Activated CD4-positive, CD25-positive, alpha-beta regulatory T cell treated with anti-CD3 and anti-CD28 coated beads, Interleukin-2, amount 50 U/mL, for 16 hours (primary cell): ENCODE measurements at places on chromosomes 2 and 18.

- DNase-seq, result no peak
Measured at GRCh38 chr2:223260681-223261080, 208.7 kb downstream of the KCNE4 start.

DNA sequence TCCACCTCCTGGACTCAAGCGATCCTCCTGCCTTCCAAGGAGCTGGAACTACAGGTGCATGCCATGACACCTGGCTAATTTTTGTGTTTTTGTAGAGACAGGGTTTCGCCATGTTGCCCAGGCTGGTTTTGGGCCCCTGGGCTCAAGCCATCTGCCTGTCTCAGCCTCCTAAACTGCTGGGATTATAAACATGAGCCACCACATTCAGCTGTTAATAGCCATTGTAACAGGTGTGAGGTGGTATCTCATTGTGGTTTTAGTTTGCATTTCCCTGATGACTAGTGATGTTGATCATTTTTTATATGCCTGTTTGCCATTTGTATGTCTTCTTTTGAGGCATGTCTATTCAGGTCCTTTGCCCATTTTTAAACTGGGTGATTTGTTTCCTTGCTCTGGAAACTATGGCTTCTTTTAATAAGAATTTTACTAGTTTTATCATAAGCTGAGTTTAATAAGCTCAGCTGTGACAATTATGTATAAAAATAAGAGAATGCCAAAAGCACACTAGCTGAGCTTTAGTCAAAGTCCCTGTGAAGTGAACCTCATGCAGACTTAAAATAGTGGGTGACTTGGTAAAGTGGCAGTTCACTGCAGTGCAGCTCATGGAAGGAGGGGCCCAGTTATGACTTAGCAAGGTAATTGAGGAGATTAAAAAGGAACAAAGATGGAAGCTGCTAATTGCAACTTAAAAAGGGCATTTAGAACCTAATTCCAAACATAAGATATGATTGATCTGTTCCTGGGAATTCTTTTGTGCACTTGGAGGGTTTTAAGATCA lies 465.1 kb downstream of the TGIF1 start:
- no peak for DNase-seq

GRCh38 chr18:44691148-44691925 lies 10.6 kb downstream of the SETBP1 start:
- no peak for DNase-seq

GRCh38 chr18:55334875-55335274 lies 253.1 kb downstream of the TCF4 start:
- DNase-seq, result no peak

- DNase-seq, result no peak
Measured at GRCh38 chr18:22467760-22468553, 50.2 kb upstream of the CTAGE1 start.

DNA sequence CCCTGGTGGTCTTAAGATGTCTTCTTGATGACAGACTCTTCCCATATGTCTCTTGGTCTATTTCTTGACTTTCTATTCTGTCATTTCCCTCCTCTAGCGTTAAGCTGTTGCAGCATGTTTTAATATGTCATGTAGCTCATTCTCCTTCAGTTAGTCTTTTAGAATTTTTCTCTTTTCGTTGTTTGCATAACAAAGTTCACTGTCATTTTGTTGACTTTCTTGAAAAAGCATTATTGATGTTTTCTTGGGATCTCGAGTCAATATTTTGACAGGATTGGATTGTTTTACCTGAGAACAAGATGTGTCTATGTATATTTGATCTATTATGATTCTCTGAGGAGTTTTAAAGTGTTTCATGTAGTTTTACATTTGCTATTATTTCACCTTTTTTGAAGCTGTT lies 24.8 kb downstream of the SOCS6 start:
- DNase-seq, result no peak

GRCh38 chr2:216770717-216771116 lies 75.4 kb upstream of the IGFBP5 start:
- DNase-seq, result no peak

DNA sequence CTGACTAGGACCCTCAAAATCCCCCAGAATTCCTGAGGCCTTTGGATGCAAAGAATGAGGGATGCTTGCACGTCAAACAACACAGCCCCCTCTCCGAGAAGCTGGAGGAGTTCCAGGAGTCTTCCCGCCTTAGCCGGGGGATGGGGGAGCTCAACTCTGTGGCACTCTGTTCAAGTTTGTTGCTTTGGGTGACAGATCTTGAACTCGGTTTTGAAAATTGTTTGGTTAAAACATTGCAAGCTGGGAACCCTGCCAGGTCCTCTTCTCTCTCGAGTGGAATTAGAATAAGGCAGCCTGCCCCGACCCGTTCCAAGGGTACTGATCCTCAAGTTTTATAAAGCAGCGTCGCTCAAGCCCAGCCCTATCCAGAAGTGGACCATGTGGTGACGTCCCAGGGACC lies 244.1 kb downstream of the LOXHD1 start:
- DNase-seq, result no peak

DNA sequence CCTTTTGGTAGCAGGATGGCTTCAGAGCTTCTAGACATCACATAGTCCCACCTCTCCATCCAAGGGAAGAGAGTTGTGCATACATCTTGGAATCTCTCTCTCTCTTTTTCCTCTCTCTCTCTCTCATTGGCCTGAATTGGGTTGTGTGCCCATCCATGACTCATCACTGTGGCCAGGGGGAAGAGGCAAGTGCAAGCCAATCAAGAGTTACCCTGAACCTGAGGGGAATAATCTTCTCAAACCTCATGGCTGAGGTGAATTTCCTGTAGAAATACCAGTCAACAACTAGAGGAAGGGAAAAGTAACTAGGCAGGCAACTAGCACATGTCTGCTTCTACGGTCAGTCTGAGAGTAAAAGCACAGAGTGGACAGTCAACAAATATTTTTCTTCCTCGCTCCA lies 7.3 kb upstream of the CHN1 start:
- DNase-seq, result no peak

- no peak for DNase-seq
Measured at GRCh38 chr2:39181297-39181696, 60.4 kb upstream of the SOS1 start.

GRCh38 chr2:134435505-134435904 lies 181.6 kb downstream of the MGAT5 start:
- DNase-seq, result no peak

DNA sequence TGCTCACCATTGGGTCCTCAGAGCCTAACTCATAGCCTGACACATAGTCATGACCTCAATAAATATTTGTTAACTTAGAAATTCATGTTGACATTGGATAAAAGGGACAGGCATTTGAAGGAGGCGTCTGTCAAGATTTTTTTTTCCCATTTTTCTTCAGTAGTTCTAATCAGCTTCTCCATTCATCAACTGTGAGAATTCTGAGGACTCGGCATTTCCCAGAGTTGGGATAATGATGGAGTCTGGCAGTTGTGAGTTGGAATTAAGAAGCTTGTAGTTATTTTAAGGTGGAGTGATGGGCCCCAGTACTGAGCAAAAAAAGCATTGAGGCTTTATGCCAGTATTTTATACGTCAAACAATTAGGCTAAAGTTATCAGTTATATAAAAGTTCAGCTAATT lies 4.6 kb downstream of the SPATS2L start:
- no peak for DNase-seq

DNA sequence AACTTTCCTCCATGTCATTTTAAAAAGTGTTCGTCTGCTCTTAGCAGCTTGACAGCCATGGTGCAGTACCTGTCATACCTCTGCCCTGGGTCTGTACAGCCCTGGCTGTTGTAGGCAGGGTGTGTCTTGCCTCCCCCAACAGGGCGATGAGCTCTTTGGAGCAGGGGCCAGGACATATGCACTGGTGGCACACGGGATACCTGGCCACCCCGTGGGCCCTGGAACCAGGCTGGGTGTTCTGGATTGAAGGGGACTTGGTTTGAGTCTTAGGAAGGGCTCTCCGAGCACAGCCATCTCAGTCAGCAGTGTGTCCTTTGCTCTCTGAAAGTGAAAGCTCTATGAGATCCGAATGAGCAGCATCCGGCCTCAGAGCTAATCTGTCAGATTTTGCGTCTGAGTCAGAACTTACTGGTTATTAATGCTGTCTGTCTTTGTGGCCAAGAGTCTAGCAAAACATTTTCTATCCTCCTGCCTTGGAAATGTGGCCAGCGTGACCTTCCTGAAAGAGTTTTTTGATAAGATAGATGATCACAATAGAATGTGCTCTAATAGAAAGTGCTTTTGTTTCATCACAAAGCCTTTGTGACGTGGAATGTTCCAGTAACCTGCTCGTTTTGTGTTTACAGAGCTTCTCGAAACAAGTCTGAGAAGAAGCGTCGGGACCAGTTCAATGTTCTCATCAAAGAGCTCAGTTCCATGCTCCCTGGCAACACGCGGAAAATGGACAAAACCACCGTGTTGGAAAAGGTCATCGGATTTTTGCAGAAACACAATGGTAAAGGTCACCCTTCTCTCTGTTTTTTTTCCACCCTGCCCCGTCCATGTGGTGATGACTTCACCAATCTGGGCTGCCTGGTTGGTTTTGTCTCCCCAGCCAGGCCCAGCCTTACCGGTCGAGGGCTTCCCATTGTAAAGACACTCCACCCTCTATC lies 77.3 kb upstream of the RPL31 start:
- no peak for DNase-seq

- no peak for DNase-seq
Measured at GRCh38 chr2:68663371-68664156, 20.2 kb downstream of the PROKR1 start.

- DNase-seq, result no peak
Measured at GRCh38 chr18:28175150-28175929, 1.6 kb downstream of the CDH2 start.
